Left lobe of liver (tissue), 2 donors: ENCODE measurements at places on chromosomes 1 and 21. TPM values are rescaled to one million over a fixed set of nuclear protein-coding genes. Genes with fewer than 3 reads are reported as not detected.

APCS gene
- 1,727 TPM for total RNA-seq

DNA sequence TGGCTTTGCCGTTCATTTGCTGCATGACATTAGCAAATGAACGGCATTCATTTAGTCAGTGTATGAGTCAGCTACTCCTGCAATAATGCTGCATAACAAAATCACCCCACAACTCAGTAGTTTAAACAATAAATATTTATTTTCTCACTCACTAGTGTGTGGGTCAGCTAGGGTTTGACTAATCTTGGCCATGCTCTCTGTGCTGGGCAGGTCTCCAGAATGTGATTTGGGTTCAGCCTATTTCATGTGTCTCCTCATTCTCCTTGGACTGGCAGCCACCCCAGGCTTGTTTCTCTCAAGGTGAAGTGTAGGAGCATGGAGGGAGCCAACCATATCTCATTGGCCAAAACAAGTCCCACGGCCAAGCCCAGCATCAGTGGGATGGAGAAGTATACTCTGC, 104.3 kb downstream of the LACTBL1 start:
- DNase-seq: no peak

GBP6 gene
- total RNA-seq: not detected

DNA sequence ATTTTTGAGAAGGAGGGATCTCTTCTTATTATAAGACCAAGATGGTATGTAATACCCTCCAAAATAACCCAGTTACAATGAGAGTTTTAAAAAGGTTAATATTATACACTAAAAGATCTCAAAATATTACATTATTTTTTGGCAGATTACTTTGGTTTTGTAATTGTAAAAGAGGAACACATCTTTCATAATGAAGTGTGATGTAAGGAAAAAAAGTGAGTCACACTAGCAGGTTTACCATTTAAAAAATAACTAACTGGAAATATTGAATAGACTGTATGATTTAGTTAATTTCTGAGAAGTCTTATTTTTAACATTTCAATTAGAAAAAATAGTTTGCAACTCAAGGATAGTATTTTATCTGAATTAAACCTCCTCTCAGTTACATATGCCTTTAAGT, 1.1 kb downstream of the F5 start:
- DNase-seq: no peak

DNA sequence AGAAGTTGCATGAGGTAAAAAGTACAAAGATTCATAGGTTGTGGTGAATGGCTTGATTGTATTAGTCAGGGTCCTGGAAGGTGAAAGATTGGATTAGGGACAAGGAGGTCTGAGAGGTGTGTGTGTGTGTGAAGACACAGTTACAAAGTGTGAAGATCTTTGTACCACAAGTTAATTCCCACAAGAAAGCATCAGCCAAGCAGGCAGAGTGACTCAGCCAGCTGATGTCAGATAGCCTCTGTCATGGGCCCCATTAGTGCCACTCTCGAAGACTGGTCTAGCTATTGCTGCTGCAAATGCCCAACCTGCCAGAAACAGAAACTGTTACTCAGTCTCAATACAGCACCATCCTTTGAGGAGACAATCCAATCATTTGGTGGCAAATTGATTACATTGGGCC, 96.5 kb downstream of the DTL start:
- DNase-seq: no peak

DNA sequence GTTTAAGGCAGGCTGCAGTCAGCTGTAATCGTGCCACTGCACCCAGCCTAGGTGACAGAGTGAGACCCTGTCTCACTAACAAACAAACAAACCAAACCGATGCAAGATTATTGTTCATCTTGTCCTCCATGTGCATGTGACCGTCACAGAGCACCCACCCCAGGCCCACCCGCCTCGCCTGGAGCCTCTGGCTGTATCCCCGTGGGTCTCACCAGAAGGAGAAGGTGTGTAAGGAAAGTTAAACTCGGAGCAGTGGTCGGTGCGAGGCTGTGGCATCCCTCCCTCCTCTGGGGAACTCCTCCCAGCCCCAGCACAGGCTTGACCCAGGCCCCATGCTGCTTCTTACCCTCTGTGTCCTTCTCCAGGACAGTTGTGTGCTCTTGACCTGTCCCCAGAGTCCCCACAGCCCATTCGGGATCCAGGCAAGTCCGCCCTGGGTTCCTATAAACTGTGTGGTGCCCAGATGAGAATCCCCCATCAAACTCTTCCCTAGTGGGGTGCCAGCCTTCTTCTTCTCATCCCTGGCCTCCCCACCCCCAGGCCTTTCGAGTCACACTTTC, 318.4 kb downstream of the AJAP1 start:
- no peak for DNase-seq

GRCh38 chr1:26726784-26727183, 31.0 kb downstream of the ARID1A start:
- DNase-seq: no peak

SETSIP gene
- not detected for total RNA-seq

ZNF670 gene
- 1.0 TPM for total RNA-seq

DNA sequence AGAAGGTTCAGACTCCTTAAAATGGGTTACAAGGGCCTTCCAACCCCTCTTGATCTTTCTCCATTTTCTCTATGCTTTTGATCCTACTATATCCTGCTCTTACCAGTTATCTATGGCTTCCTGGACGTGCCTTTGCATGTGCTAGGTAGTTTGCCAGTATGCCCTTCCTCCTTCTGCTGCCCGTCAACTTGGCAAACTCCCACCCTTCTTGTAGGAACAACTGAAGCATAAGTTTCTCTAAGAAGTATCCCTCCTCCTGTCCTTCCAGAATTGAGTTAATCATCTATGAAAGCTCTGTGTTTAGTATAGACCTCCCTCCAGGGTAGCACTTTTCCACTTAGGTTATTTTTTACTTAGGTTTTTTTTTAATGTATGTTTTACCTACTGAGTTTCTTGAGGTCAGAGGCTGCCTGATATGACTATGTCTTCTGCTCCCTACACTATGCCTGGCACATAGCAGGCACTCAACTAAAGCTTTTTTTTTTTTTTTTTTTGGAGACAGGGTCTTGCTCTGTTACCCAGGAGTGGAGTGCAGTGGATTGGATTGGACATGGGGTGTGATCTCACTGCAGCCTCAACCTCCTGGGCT, 10.0 kb upstream of the IGSF3 start:
- DNase-seq: peak; percentile 2

- no peak for DNase-seq
These were observed 127.0 kb downstream of the PLPP3 start for GRCh38 chr1:56452027-56453011.

DNA sequence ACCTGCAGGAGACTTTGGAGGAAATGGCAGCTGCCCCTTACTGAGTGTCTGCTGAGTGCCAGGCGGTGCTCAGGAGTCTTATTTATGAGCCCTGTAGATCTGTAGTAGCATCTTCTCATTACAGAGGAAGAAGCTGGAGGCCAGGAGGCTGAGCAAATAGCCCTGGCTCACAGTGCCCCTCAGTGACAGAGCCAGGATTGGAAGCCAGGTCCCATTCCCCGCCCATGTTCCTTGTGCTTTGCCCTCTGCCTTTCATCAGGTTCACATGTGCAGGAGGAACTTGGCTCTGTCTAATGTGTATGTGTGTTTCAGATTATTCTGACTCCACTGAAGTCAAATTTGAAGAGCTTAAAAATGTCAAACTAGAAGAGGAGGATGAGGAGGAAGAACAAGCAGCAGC, 21.2 kb downstream of the KDM4A start:
- peak; percentile 83 for DNase-seq

- DNase-seq: no peak
These were observed 92.5 kb downstream of the RNF220 start for GRCh38 chr1:44497422-44498170.

MATN1 gene
- total RNA-seq: not detected

DNA sequence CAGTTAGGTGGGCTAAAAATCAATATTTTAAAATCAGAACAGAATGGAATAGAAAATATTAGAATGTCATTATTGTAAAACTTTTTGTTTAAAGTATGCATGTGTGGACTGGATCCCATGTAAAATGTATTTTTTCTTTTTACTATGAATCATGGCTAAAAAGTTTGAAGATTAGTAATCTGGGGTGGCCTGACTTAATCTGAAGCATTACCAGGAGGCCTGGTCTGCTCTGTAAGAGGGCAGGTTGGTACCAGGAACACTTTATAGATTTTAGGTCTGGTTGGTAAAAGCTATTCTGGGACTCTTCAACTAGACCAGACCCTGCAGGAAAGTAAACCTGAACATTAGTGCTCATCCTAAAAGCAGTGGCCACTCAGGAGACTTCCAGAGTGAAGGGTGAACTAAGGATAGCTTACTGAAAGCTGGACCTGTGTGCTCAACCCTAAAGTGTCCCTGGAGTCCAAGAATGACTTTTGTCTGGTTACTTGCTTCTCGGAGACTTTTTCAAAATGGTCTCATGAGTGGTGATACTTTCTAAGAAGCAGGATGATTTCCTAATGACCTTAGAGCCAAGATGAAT, 16.5 kb downstream of the RGL1 start:
- DNase-seq: no peak

FCRL2 gene
- not detected for total RNA-seq

- DNase-seq: no peak
These were observed 19.2 kb upstream of the DEPDC1 start for GRCh38 chr1:68516066-68516465.

CCDC185 gene
- not detected for total RNA-seq

GPR37L1 gene
- not detected for total RNA-seq

GRCh38 chr21:46347791-46348381, 23.9 kb downstream of the PCNT start:
- no peak for DNase-seq

GRCh38 chr1:115710859-115711624, 57.5 kb downstream of the CASQ2 start:
- no peak for DNase-seq

EXO1 gene
- total RNA-seq: 0.33 TPM

GRCh38 chr1:186682736-186683135, 2.5 kb upstream of the PTGS2 start:
- DNase-seq: no peak

- DNase-seq: no peak
These were observed 346.9 kb upstream of the DAB1 start for GRCh38 chr1:57770772-57771171.

PBX1 gene
- total RNA-seq: 9.5 TPM

ALX3 gene
- total RNA-seq: not detected

GRCh38 chr21:40210251-40210650, 343.0 kb downstream of the PCP4 start:
- no peak for DNase-seq

SMPDL3B gene
- total RNA-seq: 0.50 TPM

SPRR1A gene
- not detected for total RNA-seq

- no peak for DNase-seq
These were observed 115.1 kb upstream of the PBX1 start for GRCh38 chr1:164443836-164444235.

GRCh38 chr1:21783679-21784603, 992 bp upstream of the USP48 start:
- DNase-seq: no peak

DNA sequence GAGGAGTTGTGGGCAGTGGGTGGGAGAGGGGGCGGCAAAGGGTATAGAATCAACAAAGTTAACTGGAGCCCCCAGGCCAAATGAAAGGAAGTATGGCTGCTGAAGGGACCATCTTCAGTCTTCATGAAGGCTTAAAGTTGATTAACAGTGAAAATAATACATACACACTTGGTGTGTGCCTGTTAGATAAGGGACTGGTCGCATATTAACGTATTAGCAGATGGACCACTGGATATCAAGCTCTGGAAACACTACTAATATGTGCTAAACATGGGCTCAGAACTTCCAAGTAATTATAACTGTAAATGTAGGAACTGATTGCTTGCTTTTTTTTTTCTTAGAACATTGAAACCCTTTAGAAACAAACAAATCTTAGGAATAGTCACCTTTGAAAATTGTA, 224.7 kb upstream of the KIAA0040 start:
- no peak for DNase-seq

- DNase-seq: no peak
These were observed 2.9 kb upstream of the CLSTN1 start for GRCh38 chr1:9826616-9827015.

- DNase-seq: peak; percentile 57
These were observed 9.9 kb downstream of the CACHD1 start for GRCh38 chr1:64479874-64480273.

GRCh38 chr1:194047921-194048320, 861.5 kb upstream of the B3GALT2 start:
- no peak for DNase-seq

MAB21L3 gene
- 0.63 TPM for total RNA-seq

MEX3A gene
- total RNA-seq: 1.1 TPM

STMN1 gene
- 5.2 TPM for total RNA-seq

GRCh38 chr1:203805689-203806088, 10.3 kb downstream of the ZBED6 start:
- DNase-seq: no peak

DNA sequence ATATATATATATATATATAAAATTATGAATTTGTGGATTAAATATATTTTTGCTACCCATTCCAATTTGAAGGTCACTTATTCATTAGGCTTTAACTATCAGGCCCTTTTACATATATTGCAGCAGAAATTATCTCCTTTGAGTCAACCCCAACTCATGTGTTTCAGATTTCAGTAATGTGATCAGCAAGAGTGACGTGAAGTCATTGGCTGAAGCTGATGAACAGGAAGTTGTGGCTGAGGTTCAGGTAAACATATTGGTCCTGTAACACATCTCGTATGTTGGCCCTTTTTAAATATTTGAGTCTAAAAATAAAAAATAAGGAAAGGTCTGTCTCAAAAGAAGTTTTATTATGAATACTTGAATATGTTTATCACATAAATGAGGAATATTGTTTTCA, 8.5 kb downstream of the VPS45 start:
- no peak for DNase-seq

- DNase-seq: no peak
These were observed 4.5 kb upstream of the TOR3A start for GRCh38 chr1:179077396-179077795.

DNA sequence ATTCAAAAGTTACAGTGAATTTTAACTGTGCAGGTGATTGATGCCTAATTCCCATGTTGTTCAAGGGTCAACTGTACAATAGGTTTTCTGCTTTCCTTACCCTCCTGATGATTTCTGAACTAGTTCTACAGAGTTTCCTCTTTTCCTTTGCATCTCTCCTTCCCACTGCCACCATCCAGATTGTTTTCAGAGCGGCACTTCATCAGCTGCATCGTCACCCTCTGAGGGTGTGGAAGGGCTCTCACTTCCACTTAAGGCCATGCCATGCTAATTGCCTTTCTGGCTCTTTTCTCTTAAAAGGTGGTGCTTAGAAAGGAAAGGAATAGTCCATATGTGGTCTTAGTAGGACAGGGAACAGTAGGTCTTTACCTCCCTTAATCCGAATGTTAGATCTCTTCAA, 39.1 kb downstream of the DISC1 start:
- no peak for DNase-seq

DNA sequence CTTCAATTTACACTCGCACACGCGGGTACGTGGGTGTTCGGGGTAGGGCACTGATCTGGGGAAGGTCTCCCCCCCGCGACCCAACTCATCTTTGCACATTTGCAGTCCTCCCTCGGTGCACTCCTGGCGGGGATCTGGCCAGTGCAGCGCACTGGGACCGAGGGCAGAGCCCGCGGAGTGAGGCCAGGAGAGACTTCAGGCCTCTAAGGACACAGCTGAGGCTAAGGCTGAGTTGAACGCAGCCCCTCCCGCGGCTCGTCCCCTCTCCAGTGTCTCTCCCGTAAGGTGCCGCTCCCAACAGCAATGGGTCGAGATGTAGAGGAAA, 936 bp upstream of the NCAM2 start:
- no peak for DNase-seq

PRKAA2 gene
- total RNA-seq: 0.40 TPM
